ENCODE measurements at places on chromosomes 7 and 10. TPM values are rescaled to one million over a fixed set of nuclear protein-coding genes. Genes with fewer than 3 reads are reported as not detected.

EPDR1 gene
- 20.0 TPM for total RNA-seq

UNC5B gene
- 64.6 TPM for total RNA-seq

PRR15 gene
- 1.3 TPM for total RNA-seq

PTPN20 gene
- total RNA-seq, result 1.1 TPM

TFR2 gene
- 1.3 TPM for total RNA-seq
